ENCODE measurements at places on chromosomes 7 and 10.

DNA sequence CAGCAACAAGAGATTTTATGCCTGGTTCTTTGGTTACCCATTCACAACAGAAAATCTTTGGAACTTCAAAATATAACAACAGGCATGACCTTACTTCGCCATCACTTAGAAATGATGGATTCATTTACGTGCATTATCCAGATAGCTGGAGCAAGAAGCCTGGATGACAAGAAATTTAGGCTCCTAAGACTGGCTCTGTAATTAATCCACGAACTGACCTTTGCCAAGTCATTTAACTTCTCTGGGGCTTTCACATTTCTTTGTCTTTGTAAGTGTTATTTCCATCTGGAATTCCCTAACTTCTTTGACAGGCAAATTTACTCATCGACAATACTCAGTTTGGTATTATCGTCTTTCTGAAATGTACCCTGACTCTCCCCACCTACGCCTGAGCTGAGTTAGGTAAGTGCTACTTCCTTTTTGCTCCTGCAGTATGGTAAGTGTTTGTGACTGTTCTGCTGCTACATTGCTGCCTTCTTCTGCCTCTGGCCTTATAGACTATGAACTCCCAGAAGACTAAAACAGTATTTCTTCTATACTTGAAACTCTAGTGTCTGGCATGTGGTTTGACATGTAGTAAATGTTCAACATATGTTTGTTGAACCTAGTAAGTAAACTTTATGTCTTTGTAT is 5.5 kb upstream of the MDFIC start:
- DNase-seq: no peak

- no peak for DNase-seq
Measured at GRCh38 chr10:21171936-21172541, 274.9 kb upstream of the NEBL start.

GRCh38 chr7:38318241-38318640 is 44.8 kb upstream of the TARP start:
- no peak for DNase-seq

DNA sequence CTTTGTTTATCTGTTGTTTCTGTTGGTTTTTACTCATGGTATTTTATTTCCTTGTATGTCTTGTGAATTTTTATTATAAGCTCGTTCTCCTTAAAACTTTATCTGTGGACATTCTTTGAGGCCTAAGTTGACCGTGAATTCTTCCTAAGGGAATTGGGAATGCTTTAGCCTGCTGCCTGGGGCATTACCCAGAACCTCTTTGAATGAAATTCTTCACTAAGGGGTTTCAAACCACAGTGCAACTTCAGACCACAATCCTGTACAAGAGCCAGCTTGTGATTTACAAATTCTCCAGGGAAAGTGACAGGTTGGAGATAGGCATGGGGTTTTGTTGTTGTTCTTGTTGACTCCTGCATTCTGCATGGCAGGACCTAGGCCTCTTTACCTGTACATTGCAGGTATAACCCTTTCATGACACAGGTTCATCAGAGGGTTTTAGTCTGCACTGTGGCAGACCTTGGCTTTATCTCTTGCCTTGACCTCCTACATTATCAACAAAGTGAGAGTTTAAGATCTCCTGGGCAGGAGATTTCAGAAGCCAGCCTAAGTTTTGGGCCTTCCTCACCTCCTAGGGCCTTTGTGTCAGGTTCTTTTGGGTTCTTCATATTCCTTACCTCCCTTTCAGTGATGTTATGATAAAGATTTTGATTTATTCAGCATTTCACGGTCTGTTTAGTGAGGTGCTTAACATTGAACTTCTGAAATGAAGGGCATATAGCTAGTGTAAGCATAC is 70.2 kb downstream of the ABCC2 start:
- DNase-seq: no peak

GRCh38 chr7:129394101-129394500 is 40.1 kb upstream of the STRIP2 start:
- DNase-seq: no peak

DNA sequence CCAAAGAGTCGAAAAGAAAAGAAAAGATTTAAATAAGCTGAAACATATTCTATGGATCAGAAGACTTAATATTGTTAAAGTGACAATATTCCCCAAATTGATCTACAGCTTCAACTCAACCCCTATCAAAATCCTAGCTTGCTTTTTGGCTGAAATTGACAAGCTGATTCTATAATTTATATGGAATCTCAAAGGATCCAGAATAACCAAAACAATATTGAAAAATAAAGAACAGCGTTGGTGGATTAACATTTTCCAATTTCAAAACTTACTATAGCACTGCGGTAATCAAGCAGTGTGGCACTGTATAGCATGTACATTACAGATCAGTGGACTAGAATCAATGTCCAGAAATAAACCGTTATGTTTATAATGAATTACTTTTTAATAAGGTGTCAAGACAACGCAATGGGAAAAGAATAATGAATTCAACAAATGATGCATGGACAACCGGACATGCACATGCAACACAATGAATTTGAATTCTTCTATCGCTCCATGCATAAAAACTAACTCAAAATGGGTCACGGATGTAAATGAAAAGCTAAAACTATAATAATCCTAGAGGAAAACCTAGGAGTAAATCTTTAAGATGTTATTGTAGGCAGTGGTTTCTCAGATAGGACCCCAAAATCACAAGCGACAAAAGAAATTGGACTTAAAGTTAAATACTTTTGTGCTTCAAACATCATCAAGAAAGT is 1.6 kb upstream of the ALOX5 start:
- no peak for DNase-seq

GRCh38 chr7:72190919-72191318 is 221.2 kb downstream of the CALN1 start:
- DNase-seq: no peak

DNA sequence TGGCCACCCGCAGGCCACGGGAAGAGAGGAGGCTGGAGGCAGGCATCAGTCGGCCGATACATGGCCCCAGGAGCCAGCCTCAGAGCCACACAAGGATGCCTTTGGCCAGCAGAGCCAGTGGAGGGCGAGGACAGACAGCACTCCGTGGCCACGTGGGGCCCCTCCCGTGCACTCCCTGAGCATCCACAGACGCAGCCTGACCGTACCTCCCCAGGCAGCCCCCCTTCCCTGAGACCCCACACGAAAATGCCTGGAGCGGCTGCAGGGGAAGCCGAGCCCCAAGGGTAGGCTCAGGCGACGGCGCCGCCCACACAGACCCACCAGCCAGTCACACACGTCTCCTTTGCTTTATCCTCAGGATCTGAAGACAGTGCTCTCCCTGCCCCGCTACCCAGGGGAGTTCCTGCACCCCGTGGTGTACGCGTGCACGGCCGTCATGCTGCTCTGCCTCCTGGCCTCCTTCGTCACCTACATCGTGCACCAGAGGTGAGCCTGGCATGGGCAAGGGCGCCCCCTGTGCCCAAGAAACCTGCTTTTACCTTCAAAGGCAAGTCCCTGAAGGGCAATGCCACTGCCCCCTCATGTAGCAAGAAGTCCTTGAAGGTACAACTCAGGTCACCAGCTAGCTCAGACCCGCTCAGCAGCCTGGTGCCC is 9.0 kb downstream of the ADGRA1 start:
- no peak for DNase-seq

DNA sequence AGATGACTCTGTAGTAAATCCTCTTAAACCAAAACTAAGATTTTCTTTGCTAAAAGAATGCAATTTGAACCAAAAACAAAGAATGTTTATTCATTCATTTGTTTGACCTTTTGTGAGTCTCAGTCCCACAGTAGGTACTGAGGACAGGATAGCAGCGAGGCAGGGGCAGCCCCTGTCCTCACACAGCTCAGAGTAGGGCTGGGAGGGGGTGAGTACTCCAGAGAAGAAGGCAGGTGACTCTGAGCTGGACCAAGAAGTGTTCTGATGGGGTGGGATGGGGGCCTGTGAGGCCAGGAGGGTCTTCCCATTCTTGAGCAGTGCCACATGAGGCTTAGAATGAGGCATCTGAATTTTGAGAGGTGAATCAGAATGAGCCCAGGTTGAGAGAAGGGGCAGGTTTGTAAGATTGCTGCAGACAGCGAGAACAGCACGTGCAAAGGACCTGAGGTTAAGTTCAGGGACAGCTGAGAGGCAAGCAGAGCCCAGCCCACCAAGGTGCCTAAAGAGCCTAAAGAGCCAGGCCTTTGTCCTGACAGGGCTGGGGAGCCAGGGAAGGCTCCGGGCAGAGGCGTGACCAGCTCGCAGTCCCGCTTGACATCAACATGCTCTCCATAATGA is 56.9 kb upstream of the CHST15 start:
- DNase-seq: no peak

DNA sequence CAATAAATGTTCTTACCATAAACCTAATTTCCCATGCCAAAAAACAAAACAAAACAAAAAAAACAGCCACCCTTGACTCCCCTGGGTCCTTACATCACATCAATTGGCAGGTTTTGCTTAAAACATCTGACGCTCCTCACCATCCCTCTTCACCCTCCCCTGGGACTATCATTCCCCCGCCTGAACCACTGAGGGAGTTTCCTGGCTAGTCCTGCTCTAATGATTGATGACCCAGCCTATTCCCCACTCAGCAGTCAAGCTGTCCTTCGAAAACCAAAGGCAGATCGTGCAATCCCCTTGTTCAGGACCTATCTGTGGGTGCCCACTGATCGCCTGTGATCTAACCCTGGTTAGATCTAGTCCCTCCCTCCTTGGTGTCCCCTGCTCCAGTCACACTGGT is 11.2 kb upstream of the FRMPD2 start:
- no peak for DNase-seq

DNA sequence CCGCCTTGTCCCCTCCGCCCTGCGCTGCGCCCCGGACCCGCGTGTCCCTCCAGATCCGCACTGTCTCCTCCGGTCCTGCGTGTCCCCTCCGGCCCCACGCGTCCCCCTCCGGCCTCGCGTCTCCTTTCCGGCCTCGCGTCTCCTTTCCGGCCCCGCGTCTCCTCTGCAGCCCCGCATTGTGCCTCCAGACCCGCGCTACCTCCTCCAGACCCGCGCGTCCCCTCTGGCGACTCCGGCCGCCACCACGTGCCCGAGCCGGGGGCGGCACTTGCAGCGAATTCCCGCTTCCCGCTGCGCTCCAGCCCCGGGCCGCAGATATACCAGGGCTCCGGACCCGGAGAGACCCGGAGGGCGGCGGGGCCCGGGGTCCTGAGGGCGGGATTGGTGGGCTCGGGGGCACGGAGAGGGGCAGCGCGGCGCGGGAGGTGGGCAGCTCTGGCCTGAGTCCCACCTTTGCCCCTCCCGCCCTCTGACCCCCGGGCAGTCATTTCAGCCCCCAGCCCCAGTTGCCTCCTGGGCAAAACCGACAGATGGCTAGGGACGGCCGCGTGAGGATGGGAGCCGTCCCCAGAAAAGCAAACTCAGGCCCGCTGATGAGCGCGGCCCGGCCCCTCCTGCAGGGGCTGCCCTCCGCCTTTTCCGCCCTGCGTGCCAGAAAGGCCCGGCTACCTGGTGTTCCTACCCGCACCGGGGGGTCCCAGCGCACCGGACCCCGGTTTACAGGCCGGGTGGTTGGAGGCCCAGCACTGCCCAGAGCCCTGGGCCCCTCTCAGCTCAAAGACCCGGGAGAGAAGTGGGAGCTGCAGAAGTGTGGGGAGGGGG is 56.5 kb downstream of the RBM17 start:
- DNase-seq: no peak

- DNase-seq: no peak
Measured at GRCh38 chr10:78252286-78252685, 218.6 kb downstream of the RPS24 start.

DNA sequence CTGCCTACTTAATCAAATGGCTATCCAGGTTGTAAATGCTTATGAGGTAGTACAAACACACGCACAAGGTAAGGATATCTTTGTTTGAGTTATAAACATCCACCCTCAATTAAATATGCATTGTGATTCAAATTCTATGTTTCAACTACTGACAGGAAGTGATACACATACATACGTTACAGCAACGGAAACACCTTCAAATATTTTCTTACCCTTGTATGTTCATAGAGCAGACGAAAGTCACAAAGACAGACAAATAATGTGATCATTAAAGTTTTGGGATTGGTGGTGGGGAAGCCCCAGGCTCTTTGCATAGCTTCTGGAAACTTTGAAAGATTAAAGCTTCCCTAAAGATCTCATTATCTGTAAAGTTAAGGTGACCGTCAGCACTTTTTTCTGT is 521.0 kb downstream of the PARD3 start:
- no peak for DNase-seq

DNA sequence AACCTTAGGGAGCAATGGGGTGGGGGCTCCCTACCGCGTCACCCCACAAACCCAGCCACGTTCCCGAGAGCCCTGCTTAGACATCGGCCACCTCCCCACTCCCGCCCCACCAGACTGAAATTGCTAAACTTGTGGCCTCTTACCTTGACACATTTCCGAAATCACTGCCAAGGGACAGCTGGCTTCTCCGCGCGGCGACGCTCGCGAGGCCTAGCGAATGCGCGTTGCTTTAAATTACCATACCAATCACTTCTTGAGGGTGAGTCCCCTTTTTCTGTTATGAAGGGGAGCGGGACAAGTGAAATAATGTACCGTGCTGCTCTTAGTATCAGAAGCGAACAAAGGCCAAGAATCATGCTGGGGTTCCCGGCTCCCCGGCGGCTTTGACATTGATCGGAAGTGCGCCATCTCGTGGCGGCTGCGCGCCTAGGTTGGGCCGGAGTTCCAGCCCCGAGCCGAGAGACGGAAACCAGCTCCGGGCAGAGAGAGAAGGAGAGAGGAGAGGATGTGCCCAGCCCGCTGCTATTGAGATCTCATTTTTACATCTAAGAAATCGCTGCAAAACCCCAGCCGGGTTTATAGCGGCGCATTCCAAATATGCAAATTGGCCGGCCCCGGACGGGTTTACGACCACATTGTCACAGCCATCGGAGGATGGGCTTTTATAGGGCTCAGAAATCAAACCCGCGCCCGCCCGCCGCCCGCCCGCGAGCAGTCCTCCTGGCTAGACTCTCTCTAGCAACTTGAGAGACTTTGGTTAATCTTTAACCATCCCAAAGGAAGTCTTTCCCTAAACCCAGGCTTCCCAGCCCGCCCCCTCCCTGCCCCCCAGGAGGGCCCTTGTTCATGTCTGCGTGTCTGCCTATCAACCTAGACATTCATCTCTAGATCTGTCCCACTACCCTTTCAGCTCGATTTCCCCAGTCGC is 5.3 kb downstream of the HOXA11 start:
- DNase-seq: no peak

DNA sequence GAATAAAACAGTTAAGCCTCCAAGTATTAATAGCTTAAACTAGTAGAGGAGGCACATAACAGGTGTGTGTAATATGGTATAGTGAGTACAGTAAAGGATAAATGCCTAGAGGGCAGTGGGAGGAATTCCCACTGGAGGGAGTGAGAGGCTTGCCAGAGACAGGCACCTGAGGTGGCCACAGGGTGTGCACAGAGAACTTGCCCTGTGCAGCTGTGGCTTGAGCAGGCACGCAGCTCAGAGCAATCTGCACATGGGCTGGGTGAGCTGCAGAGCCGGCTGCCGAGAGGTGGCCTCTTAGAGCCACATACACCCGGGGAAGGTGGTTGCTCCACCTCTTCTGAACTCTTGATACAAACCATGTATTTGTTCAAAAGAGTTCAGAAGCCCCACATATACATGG is 237.1 kb downstream of the COBL start:
- DNase-seq: no peak

Data from kidney capillary endothelial cell (primary cell).